Gastrocnemius medialis (tissue), 4 donors: ENCODE measurements at places on chromosomes 11 and 22. TPM values are rescaled to one million over a fixed set of nuclear protein-coding genes. Genes with fewer than 3 reads are reported as not detected.

The APOBEC3A gene
- total RNA-seq: not detected

The OR10D3 gene
- not detected for total RNA-seq

The KCNJ1 gene
- not detected for total RNA-seq

The CBLIF gene
- not detected for total RNA-seq

The SPTBN2 gene
- 0.40 TPM for total RNA-seq

The FAM118A gene
- 20.7 TPM for total RNA-seq

The SEC14L6 gene
- total RNA-seq: not detected

The FXYD2 gene
- total RNA-seq: 0.87 TPM

The LUZP2 gene
- total RNA-seq: not detected

The SLC43A3 gene
- 21.4 TPM for total RNA-seq

The PMM1 gene
- 16.2 TPM for total RNA-seq
